Hematopoietic multipotent progenitor cell treated with erythropoietin and hydrocortisone succinate and interleukin-3 and kit ligand, for 4 days (in vitro differentiated cells): ENCODE measurements at places on chromosomes 12 and 14.

GRCh38 chr12:92396647-92397252 is 251.1 kb upstream of the BTG1 start:
- DNase-seq, result no peak

DNA sequence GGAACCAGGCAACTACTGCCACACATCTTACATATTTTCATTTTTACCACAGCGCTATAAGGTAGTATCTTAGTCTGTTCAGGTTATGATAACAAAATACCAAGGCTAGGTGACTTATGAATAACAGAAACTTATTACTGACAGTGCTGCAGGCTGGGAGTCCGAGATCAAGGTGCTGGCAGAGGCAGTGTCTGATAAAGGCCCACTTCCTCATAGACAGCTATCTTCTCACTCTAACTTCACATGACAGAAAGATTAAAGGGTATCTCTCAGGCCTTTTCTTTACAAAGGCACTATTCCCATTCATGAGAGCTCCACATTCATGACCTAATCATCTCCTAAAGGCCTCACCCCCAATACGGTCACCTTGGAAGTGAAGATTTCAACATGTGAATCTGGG is 59.8 kb upstream of the MDM1 start:
- peak; percentile 83 for DNase-seq

GRCh38 chr12:109222496-109222895 is 86.6 kb downstream of the FOXN4 start:
- DNase-seq, result no peak

GRCh38 chr12:89416049-89416792 is 63.9 kb upstream of the DUSP6 start:
- no peak for DNase-seq

DNA sequence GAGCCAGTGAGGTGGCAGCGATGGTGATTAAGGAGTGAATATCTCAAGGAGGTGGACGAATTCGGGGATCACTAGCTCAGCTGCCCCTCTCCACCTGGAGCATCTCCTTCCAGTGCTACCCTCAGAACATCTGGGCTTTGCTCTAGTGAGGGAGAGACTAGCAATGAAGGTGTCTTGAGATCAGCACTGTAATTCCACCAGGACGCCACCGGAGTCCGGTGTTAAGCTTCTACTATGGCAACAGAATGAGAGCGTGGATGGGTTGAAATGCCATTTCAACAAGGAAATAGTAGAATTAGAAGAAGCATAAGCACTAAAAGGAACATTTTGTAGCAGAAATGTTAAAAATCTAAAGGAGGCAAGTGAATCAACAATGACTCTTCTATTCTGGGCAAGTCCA is 61.1 kb downstream of the NTF3 start:
- no peak for DNase-seq

DNA sequence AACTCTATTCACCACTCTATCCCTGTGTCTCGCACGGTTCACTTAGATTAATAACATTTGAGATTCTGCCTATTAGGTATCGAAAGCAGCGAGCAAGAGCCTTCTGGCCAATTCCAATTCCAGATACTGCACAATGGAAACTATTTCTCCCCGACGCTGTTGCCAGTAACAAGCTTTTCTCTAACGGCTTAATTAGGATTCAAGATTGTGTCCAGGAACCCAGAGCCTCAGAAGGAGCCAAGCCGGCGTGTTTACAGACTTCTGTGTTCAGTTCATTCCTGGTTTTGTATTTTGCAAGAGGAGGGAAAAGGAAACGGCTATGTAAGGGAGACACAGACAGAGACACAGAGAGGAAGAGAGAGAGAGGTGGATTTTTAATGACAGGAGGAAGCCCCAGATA is 185.6 kb downstream of the DICER1 start:
- DNase-seq, result no peak

GRCh38 chr12:78928200-78929074 is 63.9 kb downstream of the SYT1 start:
- no peak for DNase-seq

- DNase-seq, result no peak
Observed at GRCh38 chr12:104479123-104479662, 22.4 kb downstream of the CHST11 start.

GRCh38 chr14:25411781-25412757 is 362.1 kb upstream of the STXBP6 start:
- peak; percentile 47 for DNase-seq

- peak; percentile 86 for DNase-seq
Observed at GRCh38 chr14:69614592-69614991, 3.2 kb downstream of the SUSD6 start.

DNA sequence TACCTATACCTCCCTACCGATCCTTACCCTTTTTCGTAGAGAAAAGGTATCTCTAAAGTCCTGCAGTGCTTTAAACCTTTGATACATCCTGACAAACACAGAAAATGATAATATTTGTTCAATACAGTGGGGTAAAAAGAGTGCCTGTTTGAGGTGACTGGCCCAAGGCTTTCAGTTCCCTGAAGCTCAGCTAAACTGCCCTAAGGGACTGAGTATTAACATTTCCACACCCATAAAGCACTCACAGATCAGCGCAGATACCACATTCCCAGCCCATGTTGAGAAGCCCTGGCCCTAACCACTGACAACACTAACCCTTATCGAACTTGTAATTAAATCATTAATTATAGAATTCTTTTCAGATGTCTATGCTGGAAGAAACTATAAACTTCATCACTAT is 108.7 kb downstream of the DIP2B start:
- no peak for DNase-seq

DNA sequence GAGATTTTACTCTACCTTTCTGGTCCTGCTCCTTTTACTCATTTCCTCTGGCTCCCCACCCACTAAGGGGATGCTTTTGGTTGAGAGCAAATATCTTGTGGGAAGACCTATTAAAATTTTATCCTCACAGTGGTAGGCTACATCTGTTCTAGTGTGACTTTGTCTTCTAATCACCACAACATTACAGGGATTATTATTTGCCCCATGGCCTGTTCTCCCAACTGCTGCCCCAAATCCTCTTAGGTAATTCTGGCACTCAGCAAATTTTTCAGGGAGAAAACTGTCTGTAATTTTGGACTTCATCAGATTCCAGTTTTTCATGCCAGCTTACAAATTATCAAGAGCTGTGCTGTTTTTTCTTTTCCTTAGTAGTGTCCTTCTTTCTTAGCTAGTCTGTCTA is 172.3 kb downstream of the GPHN start:
- DNase-seq, result no peak

GRCh38 chr12:28390761-28391385 is 200.6 kb downstream of the CCDC91 start:
- DNase-seq, result no peak

- no peak for DNase-seq
Observed at GRCh38 chr12:19872621-19873540, 433.6 kb downstream of the AEBP2 start.

GRCh38 chr12:5710260-5710878 is 234.7 kb downstream of the ANO2 start:
- DNase-seq, result no peak

GRCh38 chr14:94769391-94770250 is at the start of gene GSC:
GSC (minus strand) TSS chr14:94770113; CDS start chr14:94770015, 98 bp downstream.
- peak; percentile 49 for DNase-seq

- DNase-seq, result no peak
Observed at GRCh38 chr14:34562776-34563150, 23.3 kb upstream of the EAPP start.

- no peak for DNase-seq
Observed at GRCh38 chr12:88743946-88744685, 163.8 kb upstream of the KITLG start.

DNA sequence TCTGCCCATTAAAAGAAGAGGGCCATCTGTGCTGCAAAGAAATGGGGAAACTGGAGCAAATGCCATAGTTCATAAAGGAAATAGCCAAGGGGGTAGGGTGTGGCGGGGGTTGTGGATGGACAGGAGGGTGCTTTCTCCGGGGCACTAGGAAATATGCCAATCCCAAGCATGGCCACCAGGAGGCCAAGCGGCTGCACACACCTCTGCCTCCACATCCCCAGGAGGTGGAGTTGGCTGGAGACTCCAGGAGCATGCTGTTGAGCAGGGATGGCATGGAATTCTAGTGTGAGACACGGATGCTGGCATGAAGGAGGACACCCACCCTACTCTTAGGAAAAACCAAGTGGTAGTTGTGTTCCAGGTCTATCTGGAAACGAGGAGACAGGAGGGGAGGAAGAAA is 25.2 kb downstream of the NID2 start:
- peak; percentile 60 for DNase-seq

DNA sequence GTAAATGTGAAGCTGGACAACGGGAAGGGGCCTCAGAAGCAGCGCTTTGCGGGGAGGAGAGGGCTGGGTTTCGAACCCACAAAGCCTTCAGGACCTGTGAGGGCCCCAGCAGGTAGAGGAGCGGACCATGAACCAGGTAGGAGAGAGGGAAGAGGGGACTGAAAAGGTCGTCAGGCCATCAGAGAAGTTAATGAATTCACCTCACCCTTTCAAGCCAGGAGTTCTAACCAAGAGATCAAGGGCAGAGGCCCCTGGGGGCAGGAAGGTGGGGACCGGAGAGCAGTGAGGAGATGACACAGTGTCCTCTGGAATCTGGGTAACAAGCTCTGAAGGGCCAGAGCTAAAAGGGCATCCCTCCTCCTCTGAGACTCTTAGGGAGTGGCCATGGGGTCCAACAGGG is 19.4 kb downstream of the SERPINA1 start:
- no peak for DNase-seq

- DNase-seq, result peak; percentile 86
Observed at GRCh38 chr12:7068994-7069346, 8.5 kb downstream of the C1S start.

DNA sequence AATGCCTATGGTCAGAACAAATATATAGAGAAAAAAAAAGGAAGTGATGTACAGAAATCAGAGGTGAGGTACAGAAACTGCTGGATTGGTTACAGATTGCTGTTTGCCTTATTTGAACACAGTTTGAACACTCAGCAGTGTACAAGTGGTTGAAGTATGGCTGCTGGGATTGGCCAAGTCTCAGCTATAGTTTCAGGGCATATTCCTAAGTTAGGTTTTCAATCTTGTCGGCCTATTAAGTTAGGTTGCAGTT is 146.4 kb downstream of the LLPH start:
- DNase-seq, result no peak

DNA sequence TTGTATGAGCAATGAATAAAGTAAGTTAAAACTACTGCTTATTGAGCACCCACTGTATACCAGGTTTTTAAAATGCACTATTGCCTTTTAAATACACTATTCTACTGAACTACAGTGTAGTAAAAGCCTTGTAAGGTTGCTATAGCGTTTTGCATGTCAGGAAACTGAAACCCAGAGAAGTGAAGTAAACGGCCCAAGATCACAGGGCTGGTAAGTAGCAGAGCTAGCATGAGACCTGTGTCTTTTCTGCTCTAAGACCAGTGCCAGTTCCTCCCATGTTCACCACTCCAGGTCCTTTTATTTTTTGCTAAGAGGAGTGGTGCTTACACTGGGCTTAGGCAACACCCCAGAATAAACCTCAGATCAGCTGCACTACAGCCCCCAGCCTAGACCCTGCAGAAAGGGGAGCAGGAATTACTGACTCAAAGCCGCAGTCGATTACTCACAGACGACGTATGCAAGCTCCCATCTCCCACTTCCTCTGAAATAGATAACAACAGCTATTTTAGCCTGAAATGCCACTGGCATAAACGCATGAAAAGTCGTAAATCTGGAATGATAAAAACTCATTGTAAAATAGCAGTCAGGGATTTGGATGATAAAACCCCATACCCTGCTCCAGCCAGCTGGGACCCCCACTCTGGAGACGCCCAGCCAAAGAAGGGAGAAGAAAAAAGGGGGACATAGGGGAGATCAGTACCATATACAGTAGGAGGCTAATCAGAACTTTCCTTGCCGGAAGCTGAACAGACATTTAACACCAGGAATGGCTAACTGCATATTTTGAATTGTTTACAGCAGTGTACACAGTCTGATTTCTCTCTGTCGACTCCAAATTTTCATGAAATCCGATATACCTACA is 108.3 kb downstream of the NUAK1 start:
- peak; percentile 28 for DNase-seq

GRCh38 chr14:59371771-59372170 is 93.4 kb downstream of the GPR135 start:
- peak; percentile 60 for DNase-seq

- no peak for DNase-seq
Observed at GRCh38 chr14:95964901-95965300, 74.3 kb upstream of the C14orf132 start.

GRCh38 chr14:45185100-45185814 is 49.5 kb downstream of the FANCM start:
- no peak for DNase-seq

DNA sequence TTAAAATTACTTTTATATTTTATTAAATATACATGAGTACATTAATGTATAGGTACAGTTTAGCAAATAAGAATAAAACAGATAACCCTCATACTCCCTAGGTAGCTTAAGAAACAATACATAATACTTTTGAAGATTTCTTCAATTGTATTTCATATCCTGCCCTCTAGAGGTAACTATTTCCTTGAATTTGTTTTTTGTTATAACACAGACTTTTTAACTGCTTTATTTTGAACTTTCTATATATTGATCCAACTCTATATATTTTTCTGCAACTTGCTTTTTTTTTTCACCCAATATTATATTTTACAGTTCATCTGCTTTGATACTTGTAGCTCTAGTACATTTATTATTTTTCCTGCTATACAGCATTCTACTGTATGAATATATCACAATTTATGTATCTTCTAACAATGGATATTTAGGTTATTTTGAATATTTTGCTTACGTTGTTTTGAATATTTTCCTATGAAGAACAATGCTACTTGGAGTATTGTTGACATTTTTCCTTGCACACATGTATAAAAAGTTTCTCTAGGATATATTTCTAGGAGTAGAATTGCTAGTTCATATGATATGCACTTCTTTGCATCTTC is 72.8 kb upstream of the ABCD2 start:
- peak; percentile 15 for DNase-seq

GRCh38 chr14:101224356-101225156 is 321.0 kb upstream of the RTL1 start:
- DNase-seq, result no peak

GRCh38 chr14:22276913-22277816 is 311.9 kb downstream of the DAD1 start:
- DNase-seq, result peak; percentile 51

DNA sequence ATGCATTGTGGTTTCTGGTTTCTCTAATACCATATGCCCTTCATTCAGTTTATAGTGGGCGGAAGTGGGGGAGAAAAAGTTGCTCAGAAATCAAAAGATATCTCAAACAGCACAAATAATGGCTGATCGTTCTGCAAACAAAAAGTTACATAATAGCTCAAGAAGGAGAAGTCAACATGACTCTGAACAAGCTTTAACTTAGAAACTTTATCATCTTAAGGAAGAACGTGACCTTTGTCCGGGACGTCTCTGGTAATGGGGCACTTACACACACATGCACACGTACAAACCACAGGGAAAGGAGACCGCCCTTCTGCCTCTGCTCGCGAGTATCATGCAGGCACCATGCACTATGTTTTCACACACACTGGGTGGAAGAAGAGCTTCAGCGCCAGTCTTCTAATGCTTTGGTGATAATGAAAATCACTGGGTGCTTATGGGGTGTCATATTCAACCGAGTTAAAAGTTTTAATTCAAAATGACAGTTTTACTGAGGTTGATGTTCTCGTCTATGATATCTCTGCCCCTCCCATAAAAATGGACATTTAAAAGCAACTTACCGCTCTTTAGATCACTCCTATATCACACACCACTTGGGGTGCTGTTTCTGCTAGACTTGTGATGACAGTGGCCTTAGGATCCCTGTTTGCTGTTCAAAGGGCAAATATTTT is 4.7 kb downstream of the FOS start:
- DNase-seq, result peak; percentile 66
